Stimulated activated CD8-positive, alpha-beta memory T cell treated with anti-CD3 and anti-CD28 coated beads, Interleukin-2, amount 100 ng/mL, for 48 hours (primary cell): ENCODE measurements at places on chromosomes 5 and 9.

DNA sequence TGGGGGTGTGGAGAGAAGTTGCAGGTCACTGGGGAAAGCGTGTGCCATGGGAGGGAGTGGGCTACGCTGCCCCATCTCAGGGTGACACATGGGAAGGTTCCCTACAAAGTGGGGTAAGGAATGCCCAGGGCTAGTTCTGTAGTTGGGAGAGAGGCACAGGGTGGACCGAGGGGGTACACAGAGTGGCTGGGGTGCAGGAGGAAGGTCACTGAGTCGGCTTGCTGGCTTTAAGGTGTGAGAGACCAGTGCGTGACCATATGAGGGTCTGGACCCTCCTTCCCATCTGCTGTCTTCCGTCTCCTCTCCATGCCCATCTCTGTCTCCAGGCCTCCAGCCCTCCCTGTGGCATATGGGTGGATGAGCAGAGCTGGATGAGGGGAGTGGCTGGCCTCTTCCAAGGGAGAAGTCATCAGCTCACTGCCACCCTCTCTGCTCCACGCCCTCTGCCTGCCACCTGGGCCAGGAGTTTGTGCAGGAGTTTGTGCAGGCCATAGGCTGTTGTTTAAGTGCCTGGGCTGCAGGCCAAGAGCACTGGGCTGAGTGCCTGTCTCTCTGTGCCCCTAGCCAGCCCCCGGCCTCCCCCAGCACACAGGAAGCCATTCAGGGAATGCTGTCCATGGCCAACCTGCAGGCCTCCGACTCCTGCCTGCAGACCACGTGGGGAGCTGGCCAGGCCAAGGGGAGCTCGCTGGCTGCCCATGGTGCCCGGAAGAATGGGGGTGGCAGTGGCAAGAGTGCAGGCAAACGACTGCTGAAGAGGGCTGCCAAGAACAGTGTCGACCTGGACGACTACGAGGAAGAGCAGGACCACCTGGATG lies 96.8 kb downstream of the PHF2 start:
- no peak for DNase-seq

DNA sequence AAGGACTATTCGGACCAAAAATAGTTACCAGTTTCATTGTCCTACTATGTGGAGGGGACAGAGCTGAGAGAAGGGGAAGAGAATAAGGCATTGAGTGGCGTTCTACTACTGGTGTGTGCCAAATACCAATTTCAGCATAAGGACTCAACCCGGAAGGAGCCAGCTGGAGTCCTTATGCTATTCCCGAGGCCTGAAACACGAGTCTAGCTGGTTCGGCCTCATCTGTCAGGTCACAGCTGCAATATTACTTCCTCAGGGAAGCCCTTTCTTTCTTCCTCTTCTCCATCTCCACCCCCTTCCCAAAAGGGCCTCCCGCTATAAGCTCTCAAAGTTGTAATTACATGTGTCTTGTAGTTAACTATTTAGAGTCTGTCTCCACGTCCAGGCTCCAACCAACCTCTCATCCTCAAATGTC lies 20.5 kb upstream of the FER start:
- no peak for DNase-seq

DNA sequence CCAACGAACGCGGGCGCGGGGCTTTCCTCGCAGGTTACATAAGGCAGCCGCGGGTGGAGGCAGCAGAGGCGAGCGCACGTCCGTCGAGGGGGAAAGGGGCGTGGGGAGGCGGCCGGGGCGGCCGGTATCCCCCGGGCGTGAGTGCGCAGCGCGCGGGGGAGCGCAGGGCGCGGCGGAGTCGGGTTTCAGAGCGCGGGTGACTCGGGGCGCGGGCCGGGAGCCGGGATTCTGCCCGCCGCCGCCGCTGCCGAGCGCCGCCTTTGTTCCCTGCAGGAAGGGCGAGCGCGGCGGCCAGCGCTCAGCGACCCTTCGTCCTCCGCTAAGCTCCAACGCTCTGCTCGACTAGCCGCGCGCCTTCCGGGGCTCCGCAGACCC lies at the start of gene COL15A1:
COL15A1 (plus strand) TSS at position 226 of the 375 bp plus-strand sequence. CDS start 155 bp downstream, outside the sequence.
- DNase-seq = no peak

GRCh38 chr5:91072881-91073280 lies 310.2 kb downstream of the ARRDC3 start:
- no peak for DNase-seq

GRCh38 chr5:72587661-72588308 lies 80.6 kb upstream of the ZNF366 start:
- DNase-seq = no peak

DNA sequence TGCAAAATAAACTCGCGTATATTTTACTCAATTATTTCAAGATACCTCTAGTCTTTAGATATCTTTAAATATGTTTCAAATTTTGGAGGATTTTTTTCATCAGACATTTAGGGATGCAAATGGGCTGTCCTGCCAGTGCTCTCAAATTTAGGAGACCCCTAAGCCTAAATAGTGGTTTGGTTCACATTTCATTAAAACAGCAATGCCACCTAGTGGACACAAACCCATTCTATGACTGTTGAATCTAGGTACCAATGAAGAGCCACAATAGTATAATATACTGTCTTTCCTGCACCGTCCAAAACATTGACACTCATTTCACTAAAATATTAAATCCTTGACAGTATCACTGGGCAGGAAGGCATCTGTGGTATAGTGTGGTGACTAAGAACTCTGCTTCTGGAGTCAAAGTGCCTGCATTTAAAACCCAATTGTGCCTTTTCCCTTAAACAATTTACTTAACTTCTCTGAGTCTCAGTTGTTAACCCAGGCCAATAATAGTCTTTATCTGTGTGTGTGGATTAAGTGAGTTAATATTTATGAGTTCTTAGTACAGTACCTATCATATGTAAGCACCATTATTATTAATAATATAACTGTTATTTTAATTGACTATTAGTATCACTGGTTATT lies 148.0 kb downstream of the RORB start:
- no peak for DNase-seq

- DNase-seq = no peak
Observed at GRCh38 chr9:112860451-112860850, 30.2 kb downstream of the SLC46A2 start.

GRCh38 chr9:93974151-93974550 lies 19.0 kb upstream of the BARX1 start:
- DNase-seq = no peak

DNA sequence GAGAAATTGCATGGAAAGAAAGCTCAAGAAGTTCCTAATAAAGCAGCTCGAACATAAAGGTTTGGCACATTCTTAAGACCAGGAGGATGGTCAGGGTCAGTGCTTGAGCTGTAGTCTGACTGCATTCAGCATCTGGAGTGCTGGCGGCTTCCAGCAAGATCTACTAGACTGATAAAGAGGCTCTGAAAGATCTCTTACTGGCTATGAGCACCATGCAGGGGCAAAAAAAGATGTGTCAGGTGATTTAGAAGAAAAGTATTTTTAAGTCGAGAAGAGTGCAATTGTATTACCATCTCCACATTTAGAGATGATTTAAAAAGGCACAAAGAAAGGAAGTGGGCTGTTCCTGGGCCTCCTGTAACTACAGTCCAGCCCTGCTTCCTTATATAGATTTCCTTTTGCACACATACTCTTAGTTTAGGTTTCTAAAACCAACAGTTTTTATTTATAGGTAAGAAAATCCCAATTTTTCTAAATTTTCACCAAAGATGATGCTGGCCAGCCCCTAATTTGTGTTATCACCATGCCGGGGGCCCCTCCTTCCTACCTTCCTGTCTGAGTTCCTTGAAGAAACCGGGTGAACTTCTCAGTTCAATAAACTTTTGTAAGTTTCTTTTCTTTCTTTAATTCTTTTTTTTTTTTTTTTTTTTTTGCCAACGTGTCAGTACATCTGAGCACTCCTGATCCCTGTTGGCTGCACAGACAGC lies 65.9 kb upstream of the PLPP1 start:
- DNase-seq = no peak

- DNase-seq = no peak
Observed at GRCh38 chr9:133837627-133838597, 99.8 kb upstream of the SARDH start.

GRCh38 chr5:143682929-143683386 lies 129.0 kb upstream of the HMHB1 start:
- no peak for DNase-seq
